ENCODE measurements at places on chromosomes 6 and 20.

- DNase-seq, result no peak
These were observed 31.3 kb upstream of the ZFAND3 start for GRCh38 chr6:37788259-37788658.

DNA sequence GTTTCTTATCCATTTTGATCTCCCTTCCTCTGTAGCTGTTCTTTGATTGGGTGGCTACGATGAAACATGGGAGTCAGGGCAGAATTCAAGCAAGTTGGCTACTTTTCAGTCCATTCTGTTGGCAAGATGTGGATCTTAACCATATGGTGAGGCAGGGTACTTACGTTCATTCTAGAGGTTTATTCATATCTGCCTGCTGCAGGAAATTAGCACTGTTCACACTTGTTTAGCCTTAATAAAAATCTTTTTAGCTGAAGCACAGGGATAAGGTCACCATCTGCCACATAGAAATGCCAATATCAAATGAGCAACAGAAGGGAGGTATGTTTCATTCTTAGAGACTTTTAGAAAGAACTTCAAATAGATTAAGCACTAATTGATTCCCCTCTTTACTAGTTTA is 83.9 kb downstream of the GRIK2 start:
- DNase-seq, result no peak

DNA sequence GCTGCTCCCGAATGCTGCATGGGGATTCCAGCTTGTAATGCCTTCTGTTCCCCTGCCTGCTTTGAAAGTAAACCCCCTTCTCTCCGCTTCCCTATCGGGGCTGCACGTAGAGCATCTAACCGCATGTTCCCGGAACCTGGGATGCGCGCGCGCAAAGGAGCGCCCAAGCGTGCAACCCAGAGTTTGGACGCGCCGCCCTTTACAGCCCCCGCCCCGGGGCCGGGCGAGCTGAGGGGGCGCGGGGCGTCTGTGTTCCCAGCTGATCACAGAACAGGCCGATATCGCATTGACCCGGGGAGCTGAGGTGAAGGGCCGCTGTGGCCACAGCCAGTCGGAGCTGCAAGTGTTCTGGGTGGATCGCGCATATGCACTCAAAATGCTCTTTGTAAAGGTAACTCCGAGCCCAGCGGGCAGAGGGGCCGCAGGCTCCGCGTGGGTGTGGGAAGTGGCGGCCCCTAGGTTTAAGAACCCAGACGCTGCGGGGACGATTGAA is 1.4 kb downstream of the LAMP5 start:
- no peak for DNase-seq

GRCh38 chr20:36399969-36400545 is 93.9 kb downstream of the DLGAP4 start:
- DNase-seq, result no peak

DNA sequence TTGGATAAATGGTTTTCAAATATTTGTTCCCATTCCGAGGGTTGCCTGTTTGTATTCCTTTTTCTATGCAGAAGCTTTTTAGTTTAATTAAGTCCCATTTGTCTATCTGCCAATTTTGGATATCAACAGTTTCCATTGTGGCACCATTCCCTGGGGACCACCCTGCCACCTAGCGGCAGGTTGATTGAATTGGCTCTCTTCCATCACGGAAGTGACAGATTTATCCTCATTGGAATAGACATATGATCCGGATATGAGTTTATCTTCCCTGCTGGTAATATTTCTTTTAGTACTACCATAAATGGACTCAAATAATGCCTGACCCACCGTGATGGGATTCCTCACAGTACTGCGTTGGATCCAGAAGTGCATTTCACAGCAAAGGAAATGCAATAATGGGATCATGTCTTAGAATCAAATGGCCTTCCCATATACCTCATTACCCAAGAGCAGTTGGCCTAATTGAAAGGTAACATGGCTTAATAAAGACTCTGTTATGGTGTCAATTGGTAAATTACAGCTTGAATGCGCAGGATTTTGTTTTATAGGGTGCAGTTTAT is 327.0 kb downstream of the BMP2 start:
- DNase-seq, result no peak

GRCh38 chr20:23156170-23156841 is 70.2 kb upstream of the CD93 start:
- DNase-seq, result no peak

GRCh38 chr20:63536997-63537524 is at the start of gene PTK6:
Gene PTK6 (minus strand): TSS chr20:63537376. CDS start chr20:63537314, 62 bp downstream.
- no peak for DNase-seq

GRCh38 chr6:95279616-95280015 is 297.7 kb upstream of the MANEA start:
- DNase-seq, result no peak

DNA sequence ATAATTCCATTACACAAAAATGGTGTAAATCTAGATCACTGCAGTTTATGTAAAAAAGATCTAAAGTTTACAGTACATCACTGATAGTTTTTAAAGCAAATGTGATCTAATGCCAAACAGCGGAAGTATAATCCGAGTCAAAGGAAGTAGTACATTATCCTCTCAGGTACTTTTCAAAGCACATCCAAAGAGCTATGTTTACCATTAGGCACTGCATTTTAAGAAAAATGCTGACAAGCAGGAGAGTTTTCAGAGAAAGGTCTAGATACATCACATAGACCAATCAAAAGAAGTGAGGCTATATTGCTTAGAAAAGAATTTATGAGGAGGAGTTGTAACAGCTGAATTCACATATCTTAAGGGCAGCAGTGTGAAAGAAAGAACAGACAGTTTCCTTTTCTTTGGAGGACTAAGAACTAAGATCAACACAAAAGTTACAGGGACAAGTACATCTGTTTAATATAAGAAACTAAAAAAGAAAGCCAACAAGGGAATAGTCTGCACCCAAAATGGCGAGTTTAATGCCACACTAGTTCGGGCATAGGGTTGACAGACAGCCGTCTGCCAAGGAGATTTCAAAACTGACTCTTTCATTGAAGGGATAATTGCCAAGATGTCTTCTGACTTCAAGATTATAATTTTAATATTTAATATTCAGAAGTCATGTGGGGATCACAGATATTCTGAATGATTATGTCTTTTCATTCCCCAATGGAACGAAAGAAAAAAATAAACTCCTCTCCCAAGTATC is 1.4 kb downstream of the ZNF184 start:
- DNase-seq, result no peak

DNA sequence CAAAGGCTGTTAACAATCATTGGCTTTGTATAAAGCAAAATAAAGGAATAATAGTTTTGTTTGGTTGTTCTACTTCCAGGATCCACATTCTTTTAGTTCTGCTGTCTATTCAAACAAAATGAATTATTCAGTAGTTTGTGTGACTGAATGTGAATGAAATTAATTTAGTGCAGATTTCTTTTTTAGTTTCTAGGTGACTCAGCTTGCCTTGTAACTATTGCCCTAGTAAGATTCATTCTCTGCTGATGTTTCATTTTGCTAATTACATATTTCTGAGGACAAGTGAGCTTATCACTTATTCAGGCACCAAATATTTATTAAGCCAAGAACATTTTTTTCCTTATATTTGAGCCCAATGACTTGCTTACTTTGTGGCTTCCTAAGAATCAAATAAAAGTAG is 46.5 kb upstream of the RIPOR2 start:
- DNase-seq, result no peak

- DNase-seq, result no peak
These were observed 44.9 kb downstream of the SNAI1 start for GRCh38 chr20:50027611-50028105.

DNA sequence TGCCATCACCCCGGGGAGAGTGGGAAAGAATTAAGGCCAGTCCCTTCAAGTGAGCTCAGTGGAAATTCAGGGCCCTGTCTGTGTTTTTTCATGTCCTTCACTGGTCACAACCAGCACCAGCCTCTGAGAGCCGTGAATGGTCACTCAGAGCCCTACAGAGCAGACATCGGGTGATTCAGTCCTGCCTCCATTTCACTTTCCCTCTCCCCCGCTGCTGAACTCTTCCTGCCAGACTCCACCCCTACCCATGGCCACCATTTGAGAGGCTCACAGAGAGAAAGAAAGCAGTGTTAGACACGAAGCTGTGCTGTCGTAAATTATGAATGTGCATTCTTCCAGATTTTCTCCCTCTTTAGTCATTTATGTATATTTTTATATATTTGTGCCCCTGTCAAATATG is 5.4 kb downstream of the R3HDML start:
- no peak for DNase-seq

- no peak for DNase-seq
These were observed 396.1 kb upstream of the SULF2 start for GRCh38 chr20:48181261-48181935.
